Omental fat pad (tissue), 4 donors: ENCODE measurements at places on chromosomes 7 and 10. TPM values are rescaled to one million over a fixed set of nuclear protein-coding genes. Genes with fewer than 3 reads are reported as not detected.

Gene SPDYE2
- total RNA-seq = not detected

Gene ZNF511
- total RNA-seq = 22.5 TPM

Gene TDRD1
- total RNA-seq = 0.46 TPM

Gene EBF3
- total RNA-seq = 4.0 TPM

Gene APBB1IP
- 22.9 TPM for total RNA-seq

Gene LRRC4
- 0.96 TPM for total RNA-seq
